ENCODE measurements at places on chromosomes 1 and 21.

DNA sequence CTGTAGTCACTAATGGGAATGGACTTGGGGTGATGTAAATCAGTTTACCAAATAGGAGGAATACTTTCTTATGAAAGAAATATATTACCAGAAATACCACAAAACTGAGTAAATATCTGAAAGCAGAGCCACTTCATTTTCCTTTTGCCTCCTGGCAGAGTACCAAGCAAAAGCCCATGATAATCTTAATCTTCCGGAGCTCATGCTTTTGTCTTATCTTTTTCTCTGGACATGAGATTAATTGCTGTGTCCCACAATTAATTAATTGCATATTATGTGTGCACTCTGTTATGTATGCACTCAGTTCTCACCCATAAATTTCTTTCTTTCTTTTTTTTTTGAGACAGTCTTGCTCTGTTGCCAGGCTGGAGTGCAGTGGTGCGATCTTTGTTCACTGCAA is 94.1 kb upstream of the PDE4B start:
- no peaks in the 10 kb centered on the region for H3K36me3 ChIP-seq
- no peak overlapping the region for H3K27ac ChIP-seq
- no peaks in the 10 kb centered on the region for H3K4me1 ChIP-seq
- no peak for DNase-seq
- H3K4me3 ChIP-seq, result no peak overlapping the region
- peaks cover 4% of the 10 kb centered on the region for H3K27me3 ChIP-seq

- H3K27me3 ChIP-seq, result no peaks in the 10 kb centered on the region
- peaks cover 3% of the 10 kb centered on the region for H3K4me1 ChIP-seq
- DNase-seq, result no peak
Measured at GRCh38 chr1:66853379-66853778, 52.3 kb upstream of the INSL5 start.

DNA sequence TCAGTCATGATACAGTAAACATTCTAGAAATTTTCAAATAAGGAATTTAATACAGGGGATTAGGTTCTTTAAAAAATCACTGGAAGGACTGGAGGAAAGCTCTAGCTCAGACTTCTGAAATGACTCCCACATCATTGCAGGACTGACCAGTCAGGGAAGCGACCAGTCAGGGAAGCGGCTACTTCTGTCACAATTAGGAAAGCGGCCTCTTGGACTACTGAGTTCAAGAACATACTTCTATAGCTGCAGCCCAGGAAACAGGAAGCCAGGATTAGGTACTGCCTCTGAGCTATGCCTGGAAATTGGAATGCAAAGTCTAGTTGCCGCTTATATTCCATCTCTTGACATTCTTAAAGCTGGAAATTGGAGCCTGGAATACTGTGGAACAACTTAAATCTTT is 45.5 kb downstream of the USP25 start:
- H3K27me3 ChIP-seq, result no peaks in the 10 kb centered on the region
- H3K4me3 ChIP-seq, result no peak overlapping the region
- peaks cover 20% of the 10 kb centered on the region for H3K36me3 ChIP-seq
- H3K27ac ChIP-seq, result no peak overlapping the region

DNA sequence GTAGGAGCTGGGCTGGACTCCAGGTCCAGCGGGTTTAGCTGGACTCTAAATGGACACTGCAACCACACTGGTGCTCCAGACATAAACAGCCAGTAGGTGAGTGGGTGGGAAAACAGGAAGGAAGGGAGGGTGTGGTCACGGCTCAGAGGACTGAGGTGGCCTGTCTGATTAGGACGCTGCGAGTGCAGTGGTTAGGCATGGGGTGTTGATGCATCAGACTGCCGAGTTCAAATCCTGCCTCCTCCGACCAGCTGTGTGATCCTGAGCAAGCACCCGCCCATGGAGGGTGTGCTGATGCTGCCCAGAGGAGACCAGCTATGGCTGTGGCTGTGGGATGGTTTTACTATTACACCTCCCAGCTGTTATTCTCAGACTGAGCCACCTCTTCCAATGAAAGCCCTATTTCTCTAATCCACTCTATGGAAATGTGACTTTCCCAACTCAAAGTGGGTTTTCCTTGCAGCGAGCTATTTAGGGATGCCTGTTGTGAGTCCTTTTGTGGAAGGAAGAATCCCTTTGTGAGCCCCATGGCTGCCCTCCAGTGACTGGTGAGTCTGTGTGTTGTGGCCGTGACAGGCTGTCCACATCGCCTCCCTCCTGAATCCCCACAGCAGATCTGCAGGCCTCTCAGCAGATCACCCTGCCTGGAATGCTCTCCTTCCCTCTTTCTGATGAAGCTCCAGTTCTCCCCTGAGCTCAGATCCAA is 56.6 kb upstream of the EDN2 start:
- peaks cover 45% of the 10 kb centered on the region for H3K36me3 ChIP-seq
- DNase-seq, result no peak
- no peaks in the 10 kb centered on the region for H3K27me3 ChIP-seq

- DNase-seq, result peak; percentile 25
- H3K4me3 ChIP-seq, result no peak overlapping the region
- H3K36me3 ChIP-seq, result no peaks in the 10 kb centered on the region
- H3K27ac ChIP-seq, result peak overlapping the region; percentile 34
Measured at GRCh38 chr1:212255705-212256307, 29.4 kb upstream of the PPP2R5A start.

DNA sequence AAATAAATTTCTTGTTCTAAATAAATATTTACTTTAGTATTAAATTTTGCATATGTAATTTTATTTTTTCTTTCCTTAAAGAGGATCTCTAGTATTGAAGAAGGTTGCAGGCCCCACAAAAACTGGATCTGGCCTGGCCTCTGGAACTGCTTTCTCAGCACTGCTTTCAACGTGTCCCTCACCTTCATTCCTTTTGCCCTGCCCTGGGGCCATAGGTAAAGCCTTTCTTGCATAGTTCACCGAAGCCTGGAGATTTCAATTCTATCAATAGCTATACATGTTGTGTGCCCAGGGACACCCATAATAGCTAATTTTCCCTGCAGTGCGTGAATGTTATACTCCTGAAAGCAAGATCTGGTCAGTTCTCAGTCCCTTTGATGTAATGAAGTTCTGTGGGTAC is 12.0 kb upstream of the GPR137B start:
- DNase-seq, result no peak
- no peak overlapping the region for H3K27ac ChIP-seq
- no peaks in the 10 kb centered on the region for H3K36me3 ChIP-seq
- no peaks in the 10 kb centered on the region for H3K4me1 ChIP-seq
- no peak overlapping the region for H3K4me3 ChIP-seq
- peaks cover 18% of the 10 kb centered on the region for H3K27me3 ChIP-seq

DNA sequence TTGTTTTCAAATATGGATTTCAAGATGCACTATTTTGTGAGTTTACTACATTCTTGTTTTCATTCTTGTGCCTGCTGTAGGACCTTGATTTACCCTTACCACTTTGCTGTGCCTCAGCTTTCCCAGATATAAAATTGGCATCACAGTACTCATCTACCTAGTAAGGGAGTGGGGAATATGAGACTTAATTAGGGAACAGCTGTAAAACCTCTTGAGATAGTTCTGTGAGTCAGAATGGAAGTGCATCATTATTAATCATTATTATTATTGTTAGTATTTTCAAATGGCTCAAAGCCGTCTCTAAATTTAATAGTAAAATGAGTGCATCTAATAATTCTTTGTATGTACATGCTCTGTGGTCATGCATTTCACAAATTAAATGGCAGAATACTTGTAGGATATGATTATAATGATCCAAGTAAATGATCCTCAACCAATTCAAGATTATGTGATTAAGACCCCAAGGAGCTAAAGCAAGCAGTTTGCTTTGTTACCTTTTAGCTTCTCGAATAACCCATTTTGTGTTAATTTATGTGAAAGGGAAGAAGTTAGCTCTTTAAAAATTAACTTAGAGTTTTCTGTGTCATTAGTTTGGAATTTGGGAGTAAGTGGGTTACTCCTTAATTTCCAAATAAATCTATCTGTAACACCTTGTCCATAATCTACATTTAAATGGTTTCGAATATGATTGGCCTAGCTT is 155.4 kb downstream of the NFIA start:
- DNase-seq, result no peak
- no peak overlapping the region for H3K4me3 ChIP-seq
- H3K27me3 ChIP-seq, result peaks cover 2% of the 10 kb centered on the region
- no peak overlapping the region for H3K27ac ChIP-seq
- no peaks in the 10 kb centered on the region for H3K36me3 ChIP-seq

DNA sequence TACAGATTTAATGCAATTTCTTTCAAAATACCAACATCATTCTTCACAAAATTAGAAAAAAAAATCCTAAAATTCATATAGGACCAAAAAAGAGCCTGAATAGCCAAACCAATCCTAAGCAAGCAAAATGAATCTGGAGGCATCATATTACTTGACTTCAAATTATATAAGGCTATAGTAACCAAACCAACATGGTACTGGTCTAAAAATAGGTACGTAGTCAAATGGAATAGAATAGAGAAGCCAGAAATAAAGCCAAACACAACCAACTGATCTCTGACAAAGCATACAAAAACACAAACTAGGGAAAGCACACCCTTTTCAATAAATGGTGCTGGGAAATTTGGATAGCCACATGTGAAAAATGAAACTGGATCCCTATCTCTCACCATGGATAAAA is 112.3 kb upstream of the TSPAN2 start:
- H3K27ac ChIP-seq, result no peak overlapping the region
- DNase-seq, result no peak
- no peak overlapping the region for H3K4me3 ChIP-seq

DNA sequence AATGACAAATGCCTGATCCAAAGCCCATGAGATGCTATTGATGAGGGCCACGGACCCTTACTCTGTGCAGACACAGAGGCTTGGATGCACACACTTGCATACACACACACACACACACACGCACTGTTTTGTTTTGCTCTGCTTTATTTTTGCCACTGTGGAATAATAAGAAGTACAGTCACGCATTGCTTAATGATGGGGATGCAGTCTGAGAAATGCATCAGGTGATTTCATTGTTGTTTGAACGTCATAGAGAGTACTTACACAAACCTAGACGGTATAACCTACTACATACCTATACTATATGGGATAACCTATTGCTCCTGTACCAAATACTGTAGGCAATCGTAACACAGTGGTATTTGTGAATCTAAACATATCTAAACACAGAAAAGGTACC is 104.4 kb downstream of the RHOU start:
- no peaks in the 10 kb centered on the region for H3K36me3 ChIP-seq
- H3K27ac ChIP-seq, result no peak overlapping the region
- no peak for DNase-seq
- no peaks in the 10 kb centered on the region for H3K27me3 ChIP-seq
- H3K4me1 ChIP-seq, result no peaks in the 10 kb centered on the region
- no peak overlapping the region for H3K4me3 ChIP-seq

DNA sequence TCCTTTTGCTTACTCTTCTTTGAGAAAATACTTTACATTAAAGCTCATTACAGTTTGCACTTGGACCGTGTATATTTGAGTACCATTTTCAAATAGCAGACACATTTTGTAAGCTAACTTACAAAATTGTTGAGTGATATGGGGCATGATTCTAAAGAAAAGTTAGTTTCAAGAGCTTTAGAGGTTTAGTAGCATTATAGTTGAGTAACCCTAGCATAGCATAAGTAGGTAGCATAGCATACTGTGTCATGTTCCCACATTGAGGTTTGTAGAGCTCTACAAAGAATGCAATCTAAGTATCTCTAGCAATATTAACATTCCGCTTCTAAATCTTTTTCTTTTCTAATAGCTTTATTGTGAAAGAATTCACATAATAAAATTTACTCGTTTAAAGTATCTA is 92.0 kb downstream of the ITSN1 start:
- H3K4me1 ChIP-seq, result no peaks in the 10 kb centered on the region
- H3K36me3 ChIP-seq, result no peaks in the 10 kb centered on the region
- no peak overlapping the region for H3K4me3 ChIP-seq
- H3K27me3 ChIP-seq, result no peaks in the 10 kb centered on the region
- no peak overlapping the region for H3K27ac ChIP-seq
- no peak for DNase-seq

GRCh38 chr1:118479351-118479750 is 294.3 kb upstream of the SPAG17 start:
- no peak for DNase-seq
- no peaks in the 10 kb centered on the region for H3K4me1 ChIP-seq
- no peak overlapping the region for H3K27ac ChIP-seq
- H3K4me3 ChIP-seq, result no peak overlapping the region
- no peaks in the 10 kb centered on the region for H3K36me3 ChIP-seq
- H3K27me3 ChIP-seq, result no peaks in the 10 kb centered on the region

DNA sequence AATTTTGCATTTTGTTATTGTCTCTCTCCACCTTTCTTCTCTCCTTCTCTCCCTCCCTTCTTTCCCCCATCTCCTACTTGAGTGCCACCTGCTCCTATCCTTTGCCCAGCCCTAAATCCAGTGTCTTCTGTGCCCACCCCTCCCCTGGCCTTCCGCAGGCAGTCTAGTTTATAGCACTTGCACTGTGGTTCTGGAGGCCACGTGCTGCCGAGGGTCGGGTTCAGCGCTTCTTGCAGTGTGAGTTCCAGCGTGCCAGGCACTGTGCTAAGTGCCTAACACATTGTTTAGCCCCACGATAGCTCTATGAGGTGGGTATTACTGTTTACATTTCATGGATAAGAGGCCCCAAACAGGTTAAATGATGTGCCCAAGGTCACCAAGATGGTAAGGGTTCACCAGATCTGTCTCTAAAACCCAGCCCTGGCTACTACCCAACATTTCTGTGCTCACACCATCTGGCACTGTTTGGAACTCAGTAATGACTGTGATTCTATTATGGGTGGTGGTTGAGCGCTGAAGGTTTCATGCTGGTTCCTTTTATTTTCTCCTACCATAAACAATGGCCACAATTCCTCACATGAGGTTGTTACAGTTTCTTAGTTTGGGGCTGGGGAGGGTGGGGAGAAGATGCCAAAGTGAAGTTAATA is 14.1 kb upstream of the ATP1A4 start:
- H3K27me3 ChIP-seq, result no peaks in the 10 kb centered on the region
- no peaks in the 10 kb centered on the region for H3K36me3 ChIP-seq
- H3K27ac ChIP-seq, result no peak overlapping the region
- no peaks in the 10 kb centered on the region for H3K4me1 ChIP-seq
- DNase-seq, result no peak
- H3K4me3 ChIP-seq, result no peak overlapping the region

DNA sequence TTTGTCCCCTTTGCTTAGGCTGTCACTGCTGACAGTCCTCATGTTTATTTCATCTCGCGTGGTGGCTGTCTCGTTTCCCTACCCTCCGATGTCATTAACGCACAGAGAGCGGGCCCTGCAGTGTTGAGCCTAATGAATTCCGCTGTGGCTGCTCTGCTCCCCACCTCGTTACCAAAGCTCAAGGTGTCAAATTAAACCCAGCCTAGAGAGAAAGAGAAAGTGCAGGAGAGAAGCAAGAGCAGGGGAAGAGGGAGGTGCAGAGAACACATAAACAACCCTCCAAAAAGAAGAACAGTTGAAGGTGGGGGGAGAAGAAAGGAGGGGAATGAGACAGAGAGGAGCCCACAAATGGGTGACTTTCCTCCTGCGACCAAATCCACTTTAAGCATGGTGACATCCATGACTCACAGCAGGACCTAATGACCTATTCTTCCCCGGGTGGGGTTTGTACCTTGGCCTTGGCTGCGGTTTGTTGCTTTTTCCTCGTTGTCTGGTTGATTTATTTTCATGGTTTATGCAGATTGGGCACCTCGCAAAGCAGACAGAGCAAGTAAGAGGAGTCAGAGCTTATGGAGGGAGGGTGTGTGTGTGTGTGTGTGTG is 92.5 kb downstream of the PBX1 start:
- H3K4me1 ChIP-seq, result peaks cover 2% of the 10 kb centered on the region
- no peak overlapping the region for H3K27ac ChIP-seq
- peaks cover 4% of the 10 kb centered on the region for H3K27me3 ChIP-seq
- no peaks in the 10 kb centered on the region for H3K36me3 ChIP-seq

GRCh38 chr1:1529936-1530335 is 10.5 kb downstream of the TMEM240 start:
- no peaks in the 10 kb centered on the region for H3K27me3 ChIP-seq
- H3K27ac ChIP-seq, result no peak overlapping the region
- DNase-seq, result no peak
- peaks cover 36% of the 10 kb centered on the region for H3K36me3 ChIP-seq
- H3K4me1 ChIP-seq, result no peaks in the 10 kb centered on the region
- no peak overlapping the region for H3K4me3 ChIP-seq

All from activated naive CD4-positive, alpha-beta T cell treated with anti-CD3 and anti-CD28 coated beads for 36 hours (primary cell).